ENCODE measurements at places on chromosomes 7 and 10.

DNA sequence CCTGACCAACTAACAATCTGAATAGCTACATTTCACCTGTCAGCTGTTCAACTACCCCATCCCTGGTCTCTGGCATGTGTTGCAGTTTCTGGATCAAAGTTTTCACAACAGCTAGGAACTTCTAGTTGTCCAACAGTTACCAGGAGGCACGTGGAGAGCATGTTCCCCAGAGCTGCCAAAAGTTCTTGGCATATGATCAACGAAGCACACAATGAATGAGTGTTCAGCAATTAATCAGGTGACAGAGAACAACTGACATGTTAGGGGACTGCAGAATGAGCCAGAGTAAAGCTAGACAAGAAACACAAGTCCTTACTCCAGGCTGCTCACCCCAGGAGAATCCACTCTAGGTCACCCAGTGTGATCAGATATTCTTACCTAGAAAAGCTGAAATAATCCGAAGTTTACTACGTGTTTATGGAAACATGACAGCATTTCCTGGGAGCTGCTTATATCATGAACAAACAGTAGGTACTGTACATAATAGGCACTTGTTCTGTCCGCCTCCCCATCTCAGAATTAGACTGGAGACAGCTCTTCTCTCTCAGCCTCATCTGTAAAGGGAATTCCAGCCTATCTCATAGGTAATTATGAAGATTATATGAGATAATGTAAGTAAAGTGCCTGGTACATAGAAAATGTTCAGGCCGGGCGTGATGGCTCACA lies 50.6 kb downstream of the ZNF438 start:
- no peak for DNase-seq

DNA sequence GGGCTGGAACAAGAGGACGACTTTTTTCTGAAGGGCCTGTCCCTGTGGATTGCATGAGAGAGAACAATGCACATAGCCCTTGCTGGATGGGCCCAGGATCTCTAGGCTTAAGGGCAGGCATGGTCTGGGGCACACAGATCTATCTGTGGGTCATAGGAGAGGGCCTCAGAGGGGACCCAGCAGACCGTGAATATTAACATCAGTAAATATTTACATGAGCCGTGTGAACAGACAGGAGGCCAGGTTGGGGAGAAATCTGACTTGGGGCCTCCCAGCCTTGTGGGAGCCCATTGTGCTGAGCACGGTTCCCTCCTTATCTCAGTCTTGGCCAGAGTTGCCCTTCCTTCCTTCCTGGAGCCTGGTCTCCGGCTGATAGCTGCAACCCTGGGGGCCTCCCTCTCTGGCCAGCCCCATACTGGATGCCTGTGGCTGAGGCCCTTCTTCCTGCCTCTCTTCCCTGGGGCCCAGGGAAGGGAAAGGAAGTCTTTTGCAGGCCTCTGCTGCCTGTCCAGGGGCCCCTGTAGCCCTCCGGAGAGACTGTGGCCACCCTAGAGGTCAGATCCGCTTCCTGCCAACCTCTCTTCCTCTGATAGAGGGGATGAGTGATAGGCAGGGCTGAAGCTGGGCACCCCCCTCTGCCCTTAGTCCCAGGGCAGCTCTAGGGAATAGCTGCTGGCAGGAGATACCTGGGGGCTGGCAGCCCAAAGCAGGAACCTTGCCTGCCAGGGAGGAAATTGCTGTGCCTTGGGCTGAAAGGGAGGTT lies 44.5 kb upstream of the TRIM8 start:
- DNase-seq, result no peak

GRCh38 chr7:43824963-43825362 lies 44.4 kb downstream of the MRPS24 start:
- DNase-seq, result no peak

- DNase-seq, result no peak
Measured at GRCh38 chr7:37782166-37782565, 66.2 kb upstream of the NME8 start.

- DNase-seq, result no peak
Measured at GRCh38 chr7:98855610-98856422, 14.0 kb downstream of the TMEM130 start.

- no peak for DNase-seq
Measured at GRCh38 chr7:2151237-2151636, 81.5 kb downstream of the MAD1L1 start.

DNA sequence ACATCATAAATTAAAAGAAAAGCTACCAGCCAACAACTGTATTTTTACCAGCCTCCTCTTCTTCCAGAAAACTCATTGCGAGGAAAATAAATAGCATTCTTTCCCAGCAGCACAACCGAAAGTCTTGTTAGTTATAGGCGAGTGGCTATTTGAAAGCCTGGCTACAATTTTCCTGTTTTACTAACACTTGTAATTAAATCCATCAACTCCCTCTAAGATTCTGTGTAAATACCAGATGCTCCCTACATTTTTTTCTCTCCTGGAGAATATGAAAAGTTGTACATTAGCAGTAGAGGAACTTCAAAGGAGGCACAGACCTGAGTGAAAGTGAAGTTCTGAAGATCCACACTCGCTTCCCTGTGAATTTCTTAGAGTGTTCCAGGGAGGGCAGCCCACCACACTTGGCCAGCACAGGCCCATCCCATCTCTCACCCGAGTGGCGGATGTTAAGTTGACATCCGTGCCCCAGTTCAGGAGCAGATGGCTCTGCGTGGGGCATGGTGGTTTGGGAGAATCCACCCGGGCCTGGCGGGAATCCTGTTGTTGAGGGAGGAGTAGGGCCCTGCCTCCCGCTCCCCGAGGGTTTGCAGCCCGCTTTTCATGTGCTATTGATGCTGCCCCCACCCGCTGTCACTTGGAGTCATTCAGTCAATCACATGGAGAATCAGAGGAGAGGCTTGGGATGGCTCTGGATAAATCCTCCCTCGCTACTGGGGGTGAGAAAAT lies 451.0 kb upstream of the GALNT17 start:
- no peak for DNase-seq

- DNase-seq, result no peak
Measured at GRCh38 chr7:55120501-55121198, 101.8 kb downstream of the EGFR start.

DNA sequence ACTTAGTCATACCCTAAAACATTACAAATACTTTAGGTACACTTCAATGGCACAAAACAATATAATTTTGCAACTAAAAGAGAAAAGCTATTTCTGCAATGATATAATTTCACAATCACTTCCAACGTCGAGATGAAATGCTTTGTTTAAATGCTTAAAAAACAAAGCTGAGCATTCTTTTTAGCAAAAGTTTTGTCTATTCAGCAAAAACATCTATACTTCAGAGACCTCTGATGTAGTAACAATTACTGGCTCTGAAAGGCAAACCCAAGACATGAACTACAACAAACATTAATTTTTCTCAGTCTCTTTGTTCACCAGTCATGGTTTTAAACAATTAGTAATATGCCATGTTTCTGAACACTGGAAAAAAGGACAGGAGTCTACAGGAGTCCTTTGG lies 16.4 kb downstream of the OAT start:
- no peak for DNase-seq

DNA sequence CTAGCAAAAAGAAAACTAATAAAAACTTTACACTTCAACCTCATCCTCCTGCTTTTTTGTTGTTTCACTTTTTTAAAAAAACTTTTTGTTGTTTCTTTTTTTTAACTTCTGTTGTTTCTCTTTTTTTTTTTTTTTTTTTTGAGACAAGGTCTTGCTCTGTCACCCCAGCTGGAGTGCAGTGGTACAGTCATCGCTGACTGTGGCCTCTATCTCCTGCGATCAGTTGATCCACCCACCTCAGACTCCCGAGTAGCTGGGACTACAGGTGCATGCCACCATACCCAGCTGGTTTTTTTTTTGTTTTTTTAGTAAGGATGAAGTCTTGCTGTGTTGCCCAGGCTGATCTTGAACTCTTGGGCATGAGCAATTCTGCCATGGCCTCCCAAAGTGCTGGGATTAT lies 58.0 kb upstream of the HELLS start:
- no peak for DNase-seq

DNA sequence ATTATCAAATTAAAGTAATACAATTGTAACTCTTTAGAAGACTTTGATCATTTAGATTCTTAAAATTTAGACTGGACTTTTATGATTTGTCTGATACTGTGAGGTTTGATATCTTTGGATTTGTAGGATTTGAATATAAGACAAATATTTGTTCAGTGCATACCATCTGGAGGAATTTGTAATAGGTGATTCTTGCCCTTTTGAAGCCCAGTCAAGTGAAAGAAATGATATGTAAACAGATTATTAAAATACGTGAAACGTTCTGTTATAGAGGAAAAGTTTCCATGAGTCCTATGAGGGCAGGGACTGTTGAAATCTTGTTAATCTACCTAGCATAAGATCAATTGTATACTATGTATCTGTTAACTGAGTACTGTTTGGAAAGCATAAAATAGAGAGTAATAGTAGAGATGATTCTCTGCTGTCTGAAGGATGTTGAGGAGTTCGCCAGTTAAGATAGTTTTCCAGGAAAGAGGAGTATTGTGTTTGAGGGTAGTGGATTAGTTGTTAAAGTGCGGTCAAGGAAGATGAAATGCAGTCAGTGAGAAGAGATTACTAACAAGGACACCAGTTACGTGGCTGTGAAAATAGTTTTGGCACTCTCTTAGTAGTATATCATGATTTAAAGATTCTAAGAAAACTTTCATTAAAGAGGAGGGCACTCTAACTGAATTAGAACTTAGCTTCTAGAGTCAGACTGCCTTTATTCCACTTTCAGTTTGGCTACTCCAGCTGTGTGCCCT lies 14.4 kb downstream of the PDCD4 start:
- DNase-seq, result no peak

GRCh38 chr7:155109121-155109520 lies 39.0 kb downstream of the HTR5A start:
- no peak for DNase-seq

DNA sequence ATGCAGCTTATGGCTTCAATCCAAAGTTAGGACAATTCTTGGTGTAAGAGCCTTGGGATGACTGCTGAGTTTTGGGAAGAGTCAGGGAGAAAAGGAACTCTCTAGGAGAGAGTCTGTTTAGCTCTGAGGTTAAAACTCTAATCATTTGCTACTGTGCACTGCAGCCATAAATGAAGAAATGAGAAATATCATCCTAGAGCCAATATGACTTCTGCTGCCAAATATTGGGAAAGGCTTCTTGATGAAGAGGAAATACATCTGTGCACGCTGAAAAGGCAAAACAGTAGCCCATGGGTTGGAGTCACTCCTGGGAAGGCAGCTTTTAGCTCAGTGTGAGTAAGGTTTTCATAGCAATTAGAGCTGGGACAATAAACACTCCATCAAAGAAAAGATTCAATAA lies 308.8 kb downstream of the SFMBT2 start:
- DNase-seq, result no peak

DNA sequence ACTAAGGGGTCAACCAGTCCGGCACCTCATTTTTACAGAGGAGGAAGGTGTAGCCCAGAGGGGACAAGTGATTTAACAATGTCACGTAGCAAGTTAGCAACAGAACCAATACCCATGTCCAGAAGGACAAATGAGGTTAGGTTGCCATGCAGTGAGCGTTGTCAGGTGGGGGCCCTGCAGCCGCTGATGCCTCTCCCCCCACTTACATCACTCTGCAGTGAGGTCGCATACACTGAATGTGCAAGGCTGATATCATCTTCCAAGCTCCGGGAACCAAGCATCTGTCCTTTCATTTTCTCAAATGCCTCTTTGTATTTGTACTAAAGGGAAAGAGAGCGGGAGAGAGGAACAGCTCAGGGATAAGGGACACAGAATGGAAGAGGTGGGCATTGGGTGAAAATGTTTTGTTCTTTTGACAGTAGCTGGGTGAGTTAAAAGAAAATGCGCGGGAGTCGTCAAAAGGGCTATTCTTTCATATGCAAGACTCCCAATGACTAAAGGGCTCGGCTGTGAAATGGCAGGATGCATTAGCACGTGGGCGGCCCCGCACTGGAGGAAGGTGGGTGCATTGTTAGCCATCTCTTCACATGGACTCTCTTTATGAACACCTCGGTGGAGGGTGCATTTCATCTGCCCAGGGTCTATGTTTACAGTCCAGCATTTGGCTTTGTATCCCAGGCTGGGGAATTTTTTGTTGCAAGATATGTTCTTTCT lies 49.7 kb downstream of the NRAP start:
- DNase-seq, result no peak

DNA sequence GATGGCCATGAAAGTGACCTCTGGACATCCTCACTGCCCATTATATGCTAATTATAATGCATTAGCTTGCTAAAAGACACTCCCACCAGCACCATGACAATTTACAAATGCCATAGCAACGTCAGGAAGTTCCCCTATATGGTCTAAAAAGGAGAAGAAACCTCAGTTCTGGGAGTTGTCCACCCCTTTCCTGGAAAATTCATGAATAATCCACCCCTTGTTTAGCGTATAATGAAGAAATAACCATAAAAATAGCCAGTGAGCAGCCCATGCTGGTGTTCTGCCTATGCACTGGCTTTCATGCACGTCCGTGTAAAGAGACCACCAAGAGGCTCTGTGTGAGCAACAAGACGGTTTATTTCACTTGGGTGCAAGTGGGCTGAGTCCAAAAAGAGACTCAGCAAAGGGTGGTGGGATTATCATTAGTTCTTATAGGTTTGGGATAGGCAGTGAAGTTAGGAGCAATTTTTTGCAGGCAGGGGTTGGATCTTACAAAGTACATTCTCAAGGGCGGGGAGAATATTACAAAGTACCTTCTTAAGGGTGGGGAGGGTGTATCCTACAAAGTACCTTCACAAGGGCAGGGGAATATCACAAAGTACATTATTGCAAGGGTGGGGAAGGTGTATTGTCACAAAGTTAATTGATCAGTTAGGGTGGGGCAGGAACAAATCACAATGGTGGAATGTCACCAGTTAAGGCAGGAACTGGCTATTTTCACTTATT lies 45.6 kb downstream of the LBX1 start:
- DNase-seq, result no peak

DNA sequence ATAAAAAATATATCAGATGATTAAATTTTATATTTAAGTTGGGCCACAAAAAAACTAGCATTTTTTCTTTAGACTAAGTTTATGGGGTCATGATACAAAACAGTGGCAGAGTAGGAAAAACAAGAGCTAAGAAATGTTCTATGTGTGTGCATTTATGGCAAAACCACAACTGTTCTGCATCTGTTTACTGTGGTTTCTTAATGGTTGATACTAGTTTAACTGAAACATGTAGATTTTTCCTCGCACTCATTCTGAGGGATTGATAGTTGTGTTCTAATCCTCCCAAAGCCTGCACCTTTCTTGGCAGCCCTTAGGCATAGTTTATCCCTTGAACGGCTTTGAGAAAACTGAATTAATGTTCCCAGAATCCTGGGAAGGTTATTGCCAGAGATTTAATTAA lies 66.6 kb upstream of the PHYHIPL start:
- DNase-seq, result no peak

DNA sequence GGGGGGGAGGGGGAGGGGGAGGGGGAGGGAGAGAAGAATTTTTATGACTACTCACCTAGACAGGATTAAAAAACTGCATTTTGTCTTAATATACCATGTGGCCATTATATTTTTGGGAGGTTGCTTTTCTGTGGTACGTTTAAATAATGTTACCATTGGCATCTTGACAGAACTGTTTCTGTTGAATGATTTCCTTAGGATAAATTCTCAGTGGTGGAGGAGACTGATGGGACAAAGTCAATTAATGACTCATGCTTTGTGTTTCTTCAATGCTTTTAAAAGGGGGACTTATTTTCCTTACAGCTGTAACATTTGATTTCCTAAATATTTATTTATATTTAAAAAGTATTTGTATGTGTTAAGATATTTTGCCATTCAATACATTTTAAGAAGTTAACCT lies 13.7 kb downstream of the AGR2 start:
- DNase-seq, result no peak
